ENCODE measurements at places on chromosomes 5 and 9. TPM values are rescaled to one million over a fixed set of nuclear protein-coding genes. Genes with fewer than 3 reads are reported as not detected.

DNA sequence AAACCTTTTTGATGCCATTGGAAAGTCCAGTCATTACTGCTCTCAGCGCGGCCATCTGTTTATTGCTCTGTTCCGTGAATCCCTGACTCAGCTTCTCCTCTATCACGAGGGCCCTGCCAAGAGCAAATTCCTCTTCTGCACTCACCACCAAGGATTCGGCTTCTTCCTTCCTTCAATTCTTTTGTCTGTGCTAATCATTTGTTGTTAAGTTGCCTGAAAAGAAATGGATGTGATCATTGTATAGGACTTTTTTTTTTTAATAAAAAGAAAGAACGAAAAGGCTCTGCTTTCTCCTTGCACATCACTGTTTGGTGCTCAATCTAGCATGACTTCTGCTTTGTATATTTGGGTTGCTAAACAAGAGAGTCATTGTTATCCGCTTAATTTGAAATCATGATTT, 128.7 kb upstream of the PIK3R1 start:
- peak; percentile 86 for DNase-seq

DNA sequence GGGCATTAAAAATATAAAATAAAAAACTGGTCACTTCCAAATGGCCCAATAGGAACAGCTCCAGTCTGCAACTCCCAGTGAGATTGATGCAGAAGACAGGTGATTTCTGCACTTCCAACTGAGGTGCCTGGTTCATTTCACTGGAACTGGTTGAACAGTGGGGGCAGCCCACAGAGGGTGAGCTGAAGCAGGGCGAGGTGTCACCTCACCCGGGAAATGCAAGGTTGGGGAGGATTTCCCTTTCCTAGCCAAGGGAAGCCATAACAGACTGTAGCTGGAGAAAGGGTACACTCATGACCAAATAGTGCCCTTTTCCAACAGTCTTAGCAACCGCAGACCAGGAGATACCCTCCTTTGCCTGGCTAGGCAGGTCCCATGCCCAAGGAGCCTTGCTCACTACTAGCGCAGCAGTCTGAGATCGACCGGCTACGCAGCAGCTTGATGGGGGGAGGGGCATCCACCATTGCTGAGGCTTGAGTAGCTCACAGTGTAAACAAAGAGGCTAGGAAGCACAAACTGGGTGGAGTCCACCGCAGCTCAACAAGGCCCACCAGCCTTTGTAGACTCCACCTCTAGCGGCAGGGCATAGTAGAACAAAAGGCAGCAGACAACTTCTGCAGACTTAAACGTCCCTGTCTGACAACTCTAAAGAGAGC, 12.7 kb downstream of the RLN1 start:
- DNase-seq, result no peak

OR1Q1 gene
- polyA plus RNA-seq, result not detected

GRCh38 chr9:114448706-114449105, 56.6 kb downstream of the WHRN start:
- DNase-seq, result no peak

APBA1 gene
- polyA plus RNA-seq, result 6.8 TPM

DNA sequence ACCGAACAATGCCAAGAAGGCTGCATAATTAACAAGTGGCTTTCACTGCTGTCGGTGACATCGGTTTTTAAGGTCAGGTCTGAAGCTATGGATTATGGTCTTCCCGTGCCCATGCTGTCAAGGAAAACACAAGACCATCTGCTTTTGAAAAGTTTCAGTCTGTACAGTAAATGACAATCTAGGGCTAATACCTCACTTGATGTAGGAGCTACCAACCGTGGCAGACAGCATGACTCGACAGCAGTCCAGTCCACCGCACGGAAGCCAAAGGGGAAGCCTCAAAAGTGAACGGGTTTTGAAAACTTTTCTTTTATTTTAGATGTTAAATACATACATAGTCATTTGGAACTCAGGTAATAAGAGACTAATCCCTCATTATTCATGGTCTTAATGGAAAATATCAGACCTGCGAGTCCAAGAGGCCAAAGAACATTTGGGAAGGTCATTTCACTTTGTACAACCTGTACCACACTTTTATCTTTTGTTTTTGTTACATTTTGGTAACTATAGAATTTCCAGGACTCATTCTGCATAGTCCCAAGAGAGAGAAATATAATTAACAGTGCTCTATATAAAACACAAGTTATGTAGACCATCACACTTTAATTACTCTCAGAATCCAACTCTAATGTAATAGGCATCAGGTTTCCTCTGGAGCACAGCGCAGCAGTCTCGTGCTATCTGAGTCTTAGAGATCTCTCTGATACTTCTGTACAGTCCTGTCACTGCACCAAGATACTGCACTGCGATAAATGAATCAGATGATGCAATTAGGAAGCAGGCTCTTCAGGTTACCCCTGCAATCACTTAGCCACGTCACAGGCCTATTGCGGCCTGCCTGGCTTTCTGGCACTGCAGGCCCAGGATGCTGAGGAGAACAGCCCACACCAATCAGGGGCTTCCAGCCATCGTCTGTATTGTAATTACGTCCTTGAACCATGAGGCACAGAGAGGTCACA, 184.9 kb downstream of the FANCC start:
- no peak for DNase-seq

- DNase-seq, result no peak
Measured at GRCh38 chr9:19748278-19749126, 40.3 kb downstream of the SLC24A2 start.

DNA sequence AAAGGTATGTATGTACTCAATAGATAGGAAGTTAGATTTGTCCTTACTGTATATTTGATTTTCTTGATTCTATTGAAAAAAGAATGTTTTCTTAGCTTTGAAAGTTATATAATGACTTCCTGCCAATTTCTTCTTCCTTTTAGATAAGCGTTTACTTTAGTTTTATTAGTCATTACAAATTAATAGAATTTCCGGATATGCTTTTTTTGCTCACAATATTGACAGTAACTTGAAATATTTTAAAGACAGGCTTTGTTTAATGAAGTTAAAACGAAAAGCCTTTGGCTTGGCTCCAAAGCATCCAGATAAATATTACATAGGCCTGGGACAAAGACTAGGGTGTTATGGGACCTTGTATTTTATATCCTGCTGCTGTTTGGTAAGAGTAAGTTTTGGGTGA, 49.5 kb downstream of the CWC27 start:
- DNase-seq, result no peak

DNA sequence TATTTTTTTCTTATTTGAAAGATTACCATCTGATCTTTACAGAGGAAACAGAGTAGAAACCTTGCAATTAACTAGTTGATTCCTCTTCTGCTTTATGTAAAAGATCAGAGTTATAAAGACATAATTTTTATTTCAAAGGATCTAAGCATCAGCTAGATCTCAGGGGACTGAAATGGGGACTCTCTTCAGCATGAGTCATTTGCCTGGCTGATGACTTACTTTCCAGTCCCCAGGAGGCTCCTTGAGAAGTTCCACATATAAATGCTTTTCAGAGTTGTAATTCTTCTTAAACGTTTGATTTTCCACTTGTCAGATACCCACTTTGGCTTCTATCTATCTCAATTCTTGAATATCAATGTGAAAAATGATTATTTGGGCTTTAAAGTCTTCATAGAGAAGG, 389.4 kb downstream of the RAB3C start:
- DNase-seq, result peak; percentile 33

DNA sequence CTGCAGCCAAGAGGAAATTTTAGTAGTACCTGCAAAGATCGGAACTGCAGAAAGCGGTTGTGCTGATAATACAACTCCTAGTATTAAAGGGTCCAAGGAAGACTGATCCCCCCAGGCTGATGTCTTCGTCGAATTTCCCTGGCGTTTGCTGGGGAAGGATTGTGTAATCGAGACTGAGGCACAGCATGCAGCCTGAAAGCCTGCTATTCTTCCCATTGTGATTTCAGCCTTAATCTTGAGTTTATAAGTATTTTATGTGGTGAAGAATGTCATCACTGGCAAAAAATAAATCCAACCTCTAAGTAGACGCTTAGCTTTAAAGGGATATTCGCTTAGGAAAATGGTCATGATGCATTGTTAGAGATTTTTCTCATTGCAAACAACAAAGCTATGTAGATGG, 21.3 kb upstream of the LMX1B start:
- DNase-seq, result peak; percentile 21

AK8 gene
- polyA plus RNA-seq, result 0.67 TPM

DNA sequence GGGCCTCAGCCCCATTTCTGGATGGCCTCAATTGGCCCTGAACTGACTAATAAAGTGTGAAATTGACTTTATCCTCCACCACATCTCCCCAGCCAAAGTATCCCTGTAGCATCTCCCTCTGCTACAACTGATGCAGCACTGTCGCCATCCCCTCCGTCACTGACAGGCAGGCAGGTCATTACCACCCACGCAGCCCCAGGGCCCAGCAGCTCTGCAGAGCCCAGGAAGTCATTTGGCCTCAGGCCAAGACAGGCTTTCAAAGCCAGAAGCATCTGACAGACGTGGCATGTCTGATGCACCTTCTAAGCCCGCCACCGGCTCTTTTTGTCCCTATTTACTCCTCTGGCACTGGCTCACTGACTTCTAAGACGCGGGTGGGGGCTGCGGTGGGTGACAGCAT, 65.3 kb downstream of the ARHGEF37 start:
- no peak for DNase-seq

SLC1A3 gene
- polyA plus RNA-seq, result 25.6 TPM
